Camera-type eye (tissue), 1 donor: ENCODE measurements at places on chromosomes 13 and 19. TPM values are rescaled to one million over a fixed set of nuclear protein-coding genes. Genes with fewer than 3 reads are reported as not detected.

Gene SOHLH2
- total RNA-seq: 1.9 TPM

Gene TEKTIP1
- total RNA-seq: not detected

Gene ZNF536
- 126 TPM for total RNA-seq

Gene ZNF85
- 16.5 TPM for total RNA-seq

Gene KCTD4
- 0.77 TPM for total RNA-seq

Gene ZNF555
- total RNA-seq: 21.1 TPM

Gene ERICH4
- total RNA-seq: not detected

Gene SCN1B
- 14.0 TPM for total RNA-seq

Gene CASP14
- total RNA-seq: 0.27 TPM

Gene FXYD1
- 34.8 TPM for total RNA-seq

Gene BIVM
- 45.9 TPM for total RNA-seq

Gene FFAR2
- not detected for total RNA-seq

Gene ANGPTL8
- total RNA-seq: 1.4 TPM

Gene ZSWIM9
- 6.2 TPM for total RNA-seq

Gene CEACAM6
- total RNA-seq: 20.6 TPM

Gene ZNF554
- 12.8 TPM for total RNA-seq

Gene VSTM1
- not detected for total RNA-seq

Gene FPR3
- total RNA-seq: 0.66 TPM

Gene PSG1
- total RNA-seq: not detected

Gene CTXN1
- total RNA-seq: 10.9 TPM

Gene LILRB2
- 1.2 TPM for total RNA-seq

Gene STOML3
- not detected for total RNA-seq

Gene RHPN2
- total RNA-seq: 52.2 TPM

Gene LGALS14
- not detected for total RNA-seq

Gene CYP4F2
- not detected for total RNA-seq

Gene DCT
- total RNA-seq: 318 TPM

Gene COL5A3
- 31.9 TPM for total RNA-seq

Gene ADGRE3
- total RNA-seq: 0.16 TPM

Gene TBXA2R
- total RNA-seq: 2.0 TPM

Gene PCDH8
- 14.4 TPM for total RNA-seq

Gene EHD2
- 59.6 TPM for total RNA-seq

Gene LAIR1
- total RNA-seq: 5.1 TPM

Gene SPRED3
- 0.38 TPM for total RNA-seq

Gene ZSCAN4
- total RNA-seq: not detected

Gene MYO1F
- total RNA-seq: 6.7 TPM
